ENCODE measurements at places on chromosomes 4 and X.

- DNase-seq, result no peak
Observed at GRCh38 chr4:15186149-15186548, 183.9 kb downstream of the CPEB2 start.

GRCh38 chrX:138690591-138690990, 20.9 kb downstream of the FGF13 start:
- DNase-seq, result no peak

- DNase-seq, result no peak
Observed at GRCh38 chr4:67796810-67797209, 42.6 kb upstream of the GNRHR start.

GRCh38 chr4:185122681-185123345, 20.3 kb upstream of the SLC25A4 start:
- no peak for DNase-seq

GRCh38 chr4:42654631-42655268, 2.2 kb downstream of the ATP8A1 start:
- DNase-seq, result no peak

DNA sequence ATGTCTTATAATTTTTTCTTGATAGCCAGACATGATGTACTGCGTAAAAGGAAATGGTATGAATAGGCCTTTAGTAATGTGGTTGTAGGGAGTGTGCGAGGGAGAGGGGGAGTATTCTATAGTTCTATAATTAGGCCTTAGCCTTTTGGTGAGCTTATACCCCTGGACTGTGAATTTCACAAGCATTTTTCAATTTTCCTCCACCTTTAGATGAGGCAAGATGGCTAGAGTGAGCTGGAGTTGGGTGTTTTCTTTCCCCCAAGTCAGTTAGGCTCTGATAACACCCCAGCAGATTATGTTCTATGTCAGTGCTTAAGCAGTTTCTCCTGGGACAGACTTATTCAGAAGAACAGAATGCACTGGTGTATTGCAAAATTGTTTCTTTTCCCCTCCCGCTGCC, 210.2 kb upstream of the NPY2R start:
- no peak for DNase-seq

GRCh38 chr4:119478446-119479179, 150.0 kb downstream of the PDE5A start:
- DNase-seq, result no peak

GRCh38 chr4:175791221-175791620, 20.8 kb downstream of the GPM6A start:
- DNase-seq, result no peak

- no peak for DNase-seq
Observed at GRCh38 chr4:2671267-2671895, 84.8 kb downstream of the TNIP2 start.

- DNase-seq, result no peak
Observed at GRCh38 chrX:112839856-112840255, 775 bp downstream of the AMOT start.

- DNase-seq, result no peak
Observed at GRCh38 chr4:153137159-153137558, 67.1 kb upstream of the TRIM2 start.

- no peak for DNase-seq
Observed at GRCh38 chr4:160510928-160511327, 1408.0 kb downstream of the RAPGEF2 start.

DNA sequence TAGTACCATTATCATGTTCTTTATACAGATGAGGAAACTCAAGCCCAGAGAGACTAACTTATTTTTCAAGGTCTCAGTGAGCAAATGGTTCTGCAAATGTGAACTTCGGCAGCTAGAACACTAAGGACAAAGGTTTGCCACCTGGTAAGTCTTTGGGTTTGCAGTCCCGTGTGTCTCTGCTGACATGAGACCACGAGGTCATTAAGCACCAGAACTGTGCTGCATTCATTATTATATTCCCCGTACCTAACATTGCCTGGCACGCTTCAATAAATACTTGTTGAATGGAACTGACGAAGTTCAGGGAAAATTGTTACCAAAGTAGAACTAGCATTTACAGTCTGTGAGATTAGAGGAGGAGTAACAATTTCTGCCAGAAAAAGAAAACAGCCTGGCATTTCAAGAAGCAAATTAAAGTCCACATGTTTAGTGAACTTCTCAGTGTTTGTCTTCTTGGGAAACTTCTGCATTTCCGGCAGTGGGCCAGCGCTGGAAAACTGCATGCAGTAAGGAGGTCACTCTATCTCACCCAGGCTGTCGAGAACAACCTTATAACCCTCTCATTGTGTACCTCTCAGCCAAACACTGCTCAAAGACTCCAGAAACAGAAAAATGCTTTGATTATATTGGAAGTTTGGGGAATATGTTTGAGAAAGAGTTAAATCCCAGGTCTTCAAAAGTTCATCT, 67.4 kb upstream of the CPEB2 start:
- no peak for DNase-seq

GRCh38 chr4:4984186-4984585, 35.1 kb downstream of the CYTL1 start:
- DNase-seq, result no peak

- no peak for DNase-seq
Observed at GRCh38 chrX:108947205-108947604, 210.8 kb upstream of the IRS4 start.

DNA sequence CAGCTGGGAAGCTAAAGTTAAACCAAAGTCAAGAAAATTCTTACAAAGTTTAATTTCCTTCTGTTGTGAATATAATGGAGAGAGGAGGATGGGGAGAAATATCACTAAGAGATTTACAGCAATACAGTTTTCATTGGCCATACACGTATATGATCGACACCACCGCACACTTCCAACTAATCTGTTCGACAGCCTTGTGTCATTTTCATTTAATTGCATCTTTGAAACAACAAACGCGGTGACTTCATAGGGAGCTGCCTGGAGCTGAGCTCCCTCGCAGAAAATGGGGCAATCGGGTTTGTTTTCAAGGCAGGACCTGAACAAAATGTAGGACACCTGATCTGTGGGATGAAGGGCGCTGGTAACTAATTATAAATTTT, 1.3 kb downstream of the PTPN13 start:
- DNase-seq, result no peak

GRCh38 chr4:168221301-168221700, 97.3 kb downstream of the DDX60 start:
- DNase-seq, result no peak

DNA sequence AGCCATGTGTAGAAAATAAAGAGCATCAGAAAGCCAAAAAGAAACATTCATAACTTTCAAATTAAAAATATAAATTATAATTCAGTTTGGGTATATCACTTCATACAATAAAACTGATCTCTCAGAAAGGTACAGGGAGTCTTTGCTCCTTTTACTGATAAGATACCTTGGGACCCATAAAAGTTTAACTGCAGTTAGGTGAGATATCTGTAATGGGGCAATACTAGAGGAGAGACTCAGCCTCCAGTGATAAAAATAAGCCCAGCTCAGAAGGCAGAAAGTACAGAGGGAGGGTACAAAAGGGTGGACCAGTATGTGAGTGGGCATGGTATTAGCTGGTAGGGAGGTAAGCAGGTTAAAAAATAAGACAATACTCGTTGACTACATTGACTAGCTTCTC, 180.9 kb upstream of the AGTR2 start:
- DNase-seq, result no peak

GRCh38 chr4:48436318-48436717, 46.8 kb upstream of the SLC10A4 start:
- DNase-seq, result no peak

- DNase-seq, result no peak
Observed at GRCh38 chr4:24624381-24624780, 40.0 kb upstream of the DHX15 start.

Measured in left ventricle myocardium inferior (tissue), 1 donor.